ENCODE measurements at places on chromosomes 4 and X.

DNA sequence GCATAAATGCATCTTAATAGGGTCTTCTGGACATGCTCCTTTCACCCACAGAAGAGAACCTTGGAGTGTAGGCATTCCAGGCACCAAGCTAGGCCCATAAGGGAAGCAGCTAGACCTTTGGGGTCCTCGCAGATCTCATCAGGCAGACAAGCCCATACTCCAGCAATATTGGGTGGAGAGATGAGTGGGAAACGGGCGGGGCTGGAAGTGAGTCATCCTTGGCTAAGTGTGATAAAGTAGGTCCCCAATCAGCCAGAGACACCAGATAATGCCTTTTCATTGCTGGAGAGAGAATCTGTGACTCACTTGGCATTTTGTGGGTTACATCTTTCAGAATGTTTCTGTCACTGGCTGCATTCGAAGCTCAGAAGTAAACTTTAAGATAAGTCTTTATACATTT is 133.3 kb upstream of the MBNL3 start:
- peak; percentile 3 for DNase-seq

GRCh38 chr4:62399242-62399641 is 1199.1 kb downstream of the ADGRL3 start:
- DNase-seq = no peak

GRCh38 chr4:16035843-16036242 is 48.0 kb downstream of the PROM1 start:
- DNase-seq = no peak

DNA sequence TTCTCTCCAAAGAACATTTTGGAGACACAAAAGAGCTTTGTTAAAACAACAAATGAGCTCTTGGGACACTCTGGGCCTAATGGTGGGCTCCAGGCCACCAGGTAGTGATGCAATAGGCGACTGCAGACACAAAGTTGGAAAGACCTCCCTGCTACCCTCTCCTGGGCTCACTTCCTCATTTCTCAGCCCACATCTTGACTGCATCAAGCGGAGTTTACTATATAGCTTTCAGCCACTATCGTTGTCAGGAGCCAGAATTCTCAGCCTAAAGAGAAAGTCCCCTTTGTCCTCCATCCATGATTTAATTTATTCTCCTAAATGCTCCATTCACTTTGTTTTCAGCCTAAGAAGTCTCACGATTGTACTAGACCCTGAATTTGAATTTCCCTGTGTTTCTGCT is 114.9 kb downstream of the EFHC2 start:
- DNase-seq = no peak

- no peak for DNase-seq
Observed at GRCh38 chrX:118644378-118644777, 83.0 kb upstream of the IL13RA1 start.

DNA sequence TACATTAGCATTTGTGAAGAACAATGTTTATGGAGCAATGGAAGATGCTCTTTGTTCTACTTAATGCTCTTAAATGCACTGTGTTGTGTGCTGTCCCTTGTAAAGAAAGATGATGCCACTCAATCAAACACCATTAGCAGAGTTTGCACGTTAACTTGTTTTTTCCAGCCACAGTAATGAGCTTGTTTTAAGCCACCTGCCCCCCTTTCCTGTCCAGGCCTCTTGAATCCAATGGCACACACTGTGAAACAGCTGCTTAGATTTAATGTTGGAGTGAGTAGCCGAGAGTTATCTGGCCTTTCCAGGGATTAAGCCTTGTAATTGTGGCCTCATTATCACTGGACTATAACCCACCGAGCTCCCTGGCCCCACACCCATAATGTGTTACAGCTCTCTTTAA is 86.0 kb downstream of the PAK3 start:
- DNase-seq = no peak

DNA sequence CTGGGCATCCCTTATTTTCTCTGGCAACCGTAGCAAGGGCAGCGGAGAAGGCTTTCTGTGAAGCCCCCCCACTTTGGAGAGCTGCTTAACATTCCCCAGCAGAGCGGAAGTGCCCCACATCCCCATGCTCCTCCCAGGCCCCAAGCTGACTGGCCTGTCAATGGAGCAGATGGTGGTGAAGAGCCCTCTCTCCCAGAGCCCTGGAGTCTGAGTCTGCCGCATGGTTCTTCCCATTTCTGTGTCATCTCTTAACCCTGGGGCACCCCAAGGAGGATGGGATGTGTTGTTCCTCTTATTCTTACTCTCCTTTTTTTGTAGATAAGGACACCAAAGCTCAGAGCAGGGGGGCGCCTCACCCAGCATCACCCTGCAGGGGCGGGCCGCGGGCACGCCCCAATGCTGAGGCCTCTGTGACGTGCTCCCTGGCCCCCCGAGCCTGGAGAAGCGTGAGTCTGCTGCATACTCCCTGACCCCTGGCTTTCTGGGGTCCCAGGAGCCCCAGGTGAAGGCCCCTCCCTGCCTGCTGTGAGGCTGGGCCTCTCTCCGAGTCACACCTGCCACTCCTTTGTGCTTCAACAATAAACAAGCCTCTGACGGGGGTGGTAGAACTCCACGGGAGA is 35.9 kb downstream of the ADRA2C start:
- DNase-seq = no peak

All from stimulated activated CD4-positive, alpha-beta T cell treated with anti-CD3 and anti-CD28 coated beads, Interleukin-2, amount 100 ng/mL, for 4 hours (primary cell).